ENCODE measurements at places on chromosomes 4 and X.

DNA sequence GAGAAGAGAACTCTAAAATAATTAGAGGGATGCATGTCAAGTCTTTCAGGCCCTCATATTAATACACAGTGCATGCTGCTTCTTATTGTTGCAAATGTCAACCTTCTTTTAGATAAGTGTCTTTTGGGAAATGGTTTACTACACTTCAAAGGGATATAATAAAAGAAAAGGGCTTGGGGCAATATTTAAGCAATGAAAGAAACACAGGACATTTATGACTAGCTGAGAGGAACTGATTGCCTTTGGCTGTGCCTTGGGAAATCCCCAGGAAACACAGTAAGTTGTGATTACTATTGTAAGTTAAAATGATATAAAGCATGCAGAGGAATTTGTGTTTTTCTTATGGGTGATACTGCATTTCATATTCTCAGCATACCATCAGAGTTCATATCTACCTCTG lies 1036.2 kb upstream of the GRID2 start:
- no peak for DNase-seq

DNA sequence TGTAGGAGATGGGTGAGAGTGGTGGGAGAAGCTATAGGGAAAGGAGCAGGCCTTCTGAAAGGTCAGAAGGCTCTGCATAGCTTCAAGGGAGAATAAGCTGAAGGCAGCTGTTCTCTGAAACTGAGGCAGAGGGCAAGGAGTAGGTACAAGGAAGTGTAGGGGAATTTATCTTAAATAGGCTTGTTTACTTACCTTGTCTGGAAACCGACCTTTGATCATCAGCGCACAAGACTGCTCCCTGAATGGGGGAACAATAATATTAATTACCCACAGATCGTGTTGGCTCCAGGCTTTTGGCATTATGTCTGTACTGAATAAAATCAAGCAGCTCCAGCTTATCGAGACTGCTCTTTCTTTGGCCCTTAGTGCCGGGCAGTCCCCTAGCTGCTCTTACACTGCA lies 175.5 kb upstream of the MAGEB16 start:
- DNase-seq, result no peak

DNA sequence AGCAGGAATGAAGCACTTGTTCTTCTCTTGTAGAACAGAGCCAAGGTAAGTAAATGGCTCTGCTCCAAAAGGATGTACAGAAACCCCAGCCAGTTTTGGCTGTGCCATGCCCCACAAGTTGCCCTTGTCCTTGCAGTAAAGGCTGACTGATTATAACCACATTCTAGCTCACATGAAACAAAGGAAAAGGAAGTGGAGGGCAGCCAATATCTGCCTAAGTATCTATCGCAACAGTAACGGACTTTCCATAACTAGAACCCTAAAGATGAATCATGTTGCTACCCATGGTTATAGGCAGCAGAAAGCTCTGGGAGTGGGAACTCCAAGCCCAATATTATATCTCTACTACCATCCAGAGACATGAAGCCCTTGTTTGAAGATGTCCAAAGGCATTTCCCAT lies 95.7 kb downstream of the COMMD8 start:
- no peak for DNase-seq

DNA sequence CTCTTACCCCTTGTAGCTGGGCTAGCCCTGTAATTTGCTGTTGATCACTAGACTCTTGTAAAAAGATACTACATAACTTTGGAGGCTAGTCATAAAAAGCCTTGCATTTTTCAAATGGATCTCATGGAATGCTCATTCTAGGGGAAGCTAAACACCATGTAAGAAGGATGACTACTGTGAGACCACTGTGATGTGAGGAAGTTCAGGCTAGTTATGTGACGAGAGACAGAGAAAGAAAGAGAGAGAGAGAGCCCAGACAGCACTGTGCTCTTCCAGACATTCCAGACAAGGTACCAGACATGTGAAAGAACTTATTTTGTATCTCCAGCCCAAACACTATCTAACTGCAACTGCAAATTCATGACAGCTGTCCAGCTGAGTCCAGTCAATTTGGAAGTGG lies 404.6 kb upstream of the PITX2 start:
- no peak for DNase-seq

DNA sequence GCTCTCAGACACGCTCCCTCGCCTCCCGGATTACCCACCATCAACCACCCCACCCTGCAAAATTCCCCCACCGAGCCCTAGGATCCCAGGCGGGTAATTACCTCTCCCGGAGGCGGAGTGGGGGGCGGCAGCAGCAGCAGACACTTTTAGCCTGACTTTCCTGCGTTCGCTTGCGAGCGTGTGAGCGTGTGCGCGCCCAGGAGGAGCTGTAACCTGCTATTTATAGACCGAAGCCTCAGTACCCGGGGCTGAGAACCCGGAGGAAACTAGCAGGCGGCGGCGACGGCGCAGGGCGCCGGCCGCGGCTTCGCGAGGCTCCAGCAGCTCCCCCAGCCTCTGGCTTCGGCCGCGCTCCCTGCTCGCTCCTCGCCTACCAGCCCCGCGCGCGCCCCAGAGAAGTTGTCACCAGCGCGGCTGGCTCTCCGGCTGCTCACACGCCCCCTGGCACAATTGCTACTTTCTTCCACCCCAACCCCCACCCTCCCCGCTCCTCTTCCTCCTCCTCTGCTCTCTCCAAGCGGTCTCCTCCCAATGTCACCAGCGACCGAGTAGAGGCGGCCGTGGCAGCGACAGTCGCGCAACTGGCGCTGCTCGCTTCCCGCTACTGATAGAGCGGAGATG lies at the start of gene INPP4B:
INPP4B (minus strand) TSS at position 194 of the 621 bp plus-strand sequence.
- DNase-seq, result no peak

DNA sequence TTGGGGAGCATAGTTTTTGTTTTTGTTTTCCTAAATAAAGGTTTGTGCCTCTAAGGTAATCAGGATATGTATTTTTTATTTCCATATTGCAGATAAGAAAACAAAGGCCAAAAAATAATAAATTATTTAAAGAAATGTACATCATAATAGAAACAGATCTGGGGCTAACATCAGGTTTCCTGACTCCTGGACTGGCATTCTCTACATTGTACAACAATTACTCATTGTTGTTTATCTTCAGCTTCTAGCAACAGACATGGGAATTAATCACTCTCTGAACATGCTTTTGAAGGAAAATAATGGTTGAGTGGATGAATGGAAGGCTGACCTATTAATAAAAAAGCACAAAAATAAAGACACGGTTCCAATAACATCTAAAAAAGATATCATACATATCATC lies 146.2 kb downstream of the KCNIP4 start:
- DNase-seq, result no peak

GRCh38 chrX:110218591-110218990 lies 99.3 kb downstream of the AMMECR1 start:
- no peak for DNase-seq

DNA sequence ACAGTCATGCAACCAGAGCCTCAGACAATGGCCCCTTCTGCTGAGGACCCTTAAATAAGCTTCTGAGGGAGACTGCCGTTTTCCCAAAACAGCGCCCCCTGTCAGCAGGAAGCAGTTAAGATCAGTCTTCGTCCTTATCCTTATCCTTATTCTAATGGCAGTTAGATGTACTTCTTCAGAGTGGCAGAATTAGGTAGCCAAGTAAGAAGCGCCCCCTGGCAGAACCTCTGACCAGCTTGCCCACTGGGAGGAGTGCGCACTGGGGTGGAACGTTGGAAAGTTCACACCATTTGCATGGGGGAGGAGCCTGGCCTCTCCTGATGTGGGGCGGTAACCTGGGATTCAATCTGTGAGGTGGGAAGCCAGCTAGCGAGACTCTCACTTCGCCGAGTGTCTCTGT lies 133.6 kb upstream of the QRFPR start:
- DNase-seq, result no peak

DNA sequence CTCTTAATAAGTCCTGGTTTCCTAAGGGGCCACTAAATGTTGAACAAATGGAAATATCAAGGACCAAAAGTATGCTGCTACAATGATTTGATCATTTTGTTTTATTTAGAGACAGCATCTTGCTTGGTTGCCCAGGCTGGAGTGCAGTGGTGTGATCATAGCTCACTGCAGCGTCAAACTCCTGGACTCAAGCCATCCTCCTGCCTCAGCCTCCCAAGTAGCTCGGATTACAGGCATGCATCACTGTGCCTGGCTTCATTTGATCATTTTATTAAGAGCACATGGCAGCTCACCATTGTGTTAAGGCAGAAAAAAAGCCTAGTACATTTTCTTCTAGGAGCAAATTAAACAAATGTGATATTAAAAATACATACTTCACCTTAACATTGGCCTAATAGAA lies 52.7 kb downstream of the DCLK2 start:
- DNase-seq, result no peak
